ENCODE measurements at places on chromosomes 6 and 20. TPM values are rescaled to one million over a fixed set of nuclear protein-coding genes. Genes with fewer than 3 reads are reported as not detected.

The THBD gene
- total RNA-seq, result 25.5 TPM

The FERMT1 gene
- 18.5 TPM for total RNA-seq

The OR12D1 gene
- total RNA-seq, result not detected

The SLC35F1 gene
- not detected for total RNA-seq

The CFB gene
- total RNA-seq, result 2.5 TPM

The PNPLA1 gene
- not detected for total RNA-seq

The MEP1A gene
- total RNA-seq, result not detected

The RAD21L1 gene
- not detected for total RNA-seq

The MRPS10 gene
- total RNA-seq, result 45.3 TPM

The PGBD1 gene
- 4.3 TPM for total RNA-seq

The RUNX2 gene
- total RNA-seq, result 1.0 TPM
